ENCODE measurements at places on chromosomes 3 and 15. TPM values are rescaled to one million over a fixed set of nuclear protein-coding genes. Genes with fewer than 3 reads are reported as not detected.

DNA sequence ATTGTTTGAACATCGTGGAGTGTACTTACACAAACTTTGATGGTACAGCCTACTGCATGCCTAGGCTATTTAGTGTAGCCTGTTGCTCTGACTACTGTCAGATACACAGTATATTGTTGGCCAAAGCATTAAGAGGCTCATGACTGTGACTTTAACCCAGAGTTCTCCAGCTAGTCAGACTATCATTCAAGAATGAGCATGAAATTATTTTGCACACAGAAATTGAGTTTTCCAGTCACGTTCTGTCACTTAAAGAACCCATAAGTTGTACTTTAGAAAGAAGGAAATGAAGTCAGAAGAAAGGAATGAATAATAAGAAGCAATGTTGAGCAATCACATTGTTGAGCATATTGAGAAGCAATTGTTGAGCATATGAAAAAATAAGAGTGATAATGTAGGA lies 37.6 kb upstream of the SLC22A13 start:
- DNase-seq, result no peak

DNA sequence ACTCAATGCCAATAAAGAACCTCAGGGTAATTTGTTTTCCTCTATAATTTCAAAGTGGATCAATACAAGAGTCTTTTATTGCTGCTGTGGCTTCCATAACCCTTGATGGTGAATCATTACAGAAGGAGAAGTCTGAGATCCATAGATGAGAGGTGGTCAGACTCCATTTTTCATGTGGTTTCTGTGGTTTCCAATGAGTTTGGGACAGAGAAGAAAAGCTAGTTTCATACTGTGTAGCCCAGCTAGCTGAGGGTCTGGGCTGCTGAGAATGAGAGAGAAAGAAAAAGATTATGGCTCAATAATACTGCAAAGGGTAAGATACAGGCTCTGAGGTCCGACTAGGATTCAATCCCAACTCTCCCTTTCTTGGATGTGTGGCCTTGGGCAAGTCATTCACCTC lies 180.6 kb upstream of the LRRN1 start:
- no peak for DNase-seq

DNA sequence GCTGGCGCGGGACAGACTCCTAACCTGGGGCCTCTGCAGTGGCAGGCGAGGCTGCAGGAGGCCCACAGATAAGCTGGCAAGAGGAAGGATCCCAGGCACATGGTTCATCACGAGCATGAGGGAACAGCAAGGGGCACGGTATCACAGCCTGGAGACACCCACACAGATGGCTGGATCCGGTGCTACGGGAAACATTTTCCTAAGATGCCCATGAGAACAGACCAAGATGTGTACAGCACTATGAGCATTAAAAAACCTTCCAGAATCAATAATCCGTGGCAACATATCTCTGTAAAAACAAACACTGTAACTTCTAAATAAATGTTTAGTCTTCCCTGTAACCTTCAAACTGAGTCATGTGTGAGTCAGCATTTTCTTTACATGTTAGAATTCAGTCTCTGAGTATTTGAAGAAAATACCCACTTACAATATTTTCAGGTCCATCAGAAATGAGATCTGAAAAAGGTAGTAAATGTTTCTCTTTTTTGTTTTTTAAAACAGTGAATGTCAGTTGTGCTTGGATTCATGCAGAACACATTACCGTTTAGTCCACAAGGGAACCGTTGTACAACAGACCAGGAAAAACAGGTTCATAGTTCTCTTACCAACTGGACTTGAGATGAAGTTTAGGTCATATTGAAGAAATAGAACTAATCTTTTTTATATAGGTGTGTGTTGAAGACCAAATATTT lies 75.9 kb downstream of the BOC start:
- DNase-seq, result no peak

Gene CLDN18
- total RNA-seq, result not detected

GRCh38 chr3:51297333-51297732 lies 87.8 kb upstream of the MANF start:
- no peak for DNase-seq

Gene MRPL46
- total RNA-seq, result 15.1 TPM

DNA sequence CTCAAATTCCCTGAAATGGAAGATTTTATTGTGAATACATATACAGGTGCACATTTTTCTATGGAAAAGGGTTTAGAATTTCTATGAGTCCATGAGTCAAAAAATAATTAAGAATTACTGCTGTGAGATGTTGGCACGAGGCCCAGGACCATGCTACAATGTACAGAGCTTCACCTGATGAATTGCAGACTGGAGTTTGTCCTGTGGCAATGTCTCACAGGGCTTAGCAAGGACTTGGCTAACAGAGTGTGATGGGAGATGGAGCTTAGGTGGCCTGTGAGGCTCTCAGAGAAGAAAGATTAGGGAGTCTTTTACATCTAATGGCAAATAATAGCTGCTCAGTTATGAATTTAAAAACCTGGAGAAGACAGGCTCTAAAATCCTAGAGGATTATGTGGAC lies 219.5 kb upstream of the CBLB start:
- no peak for DNase-seq

GRCh38 chr3:152589644-152590043 lies 245.3 kb upstream of the P2RY1 start:
- DNase-seq, result no peak

Gene PLA2G4B
- total RNA-seq, result 2.4 TPM

GRCh38 chr3:10116138-10116460 lies 624 bp downstream of the BRK1 start:
- no peak for DNase-seq

DNA sequence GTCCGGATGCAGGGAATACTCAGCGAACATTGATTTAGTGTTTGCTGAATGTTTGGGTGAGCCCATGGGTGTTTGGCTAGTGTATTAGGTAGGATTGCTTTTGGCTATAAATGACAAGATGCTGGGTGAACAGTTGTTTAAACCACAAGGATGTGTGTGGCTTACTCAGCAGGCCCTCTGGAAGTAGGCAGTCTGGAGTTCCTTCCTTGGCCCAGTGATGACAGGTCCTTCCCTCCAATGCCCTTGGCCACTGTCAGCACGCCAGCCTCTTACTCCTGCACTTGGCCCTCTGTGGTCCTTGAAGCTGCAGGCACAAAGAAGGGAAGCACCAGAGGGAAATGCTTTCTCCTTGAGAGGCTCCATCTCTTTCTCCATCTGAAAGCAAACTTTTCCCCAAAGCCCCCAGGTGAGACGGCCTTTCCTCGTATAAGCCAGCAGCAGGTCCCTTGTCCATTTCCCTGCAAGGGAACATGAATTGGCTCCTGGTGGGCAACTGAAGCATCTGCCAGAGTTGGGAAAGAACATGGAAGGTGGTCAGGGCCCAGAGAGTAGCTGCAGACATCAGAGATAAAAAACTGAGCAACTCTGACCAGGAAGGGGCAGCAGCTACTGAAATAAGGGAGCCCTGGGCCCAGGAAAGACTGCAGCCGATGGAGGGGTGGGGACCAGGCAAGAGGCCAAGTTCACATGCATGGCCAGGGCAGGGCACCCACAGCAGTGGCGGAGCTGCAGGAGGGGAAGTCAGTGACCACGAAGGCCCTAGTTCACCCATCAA lies 105.0 kb downstream of the TPRA1 start:
- no peak for DNase-seq

GRCh38 chr3:46898321-46899150 lies 21.0 kb downstream of the PTH1R start:
- DNase-seq, result no peak

Gene KNG1
- not detected for total RNA-seq

GRCh38 chr3:72071624-72072023 lies 286.7 kb upstream of the PROK2 start:
- DNase-seq, result no peak

GRCh38 chr15:62346168-62346567 lies 181.1 kb upstream of the C2CD4B start:
- no peak for DNase-seq

DNA sequence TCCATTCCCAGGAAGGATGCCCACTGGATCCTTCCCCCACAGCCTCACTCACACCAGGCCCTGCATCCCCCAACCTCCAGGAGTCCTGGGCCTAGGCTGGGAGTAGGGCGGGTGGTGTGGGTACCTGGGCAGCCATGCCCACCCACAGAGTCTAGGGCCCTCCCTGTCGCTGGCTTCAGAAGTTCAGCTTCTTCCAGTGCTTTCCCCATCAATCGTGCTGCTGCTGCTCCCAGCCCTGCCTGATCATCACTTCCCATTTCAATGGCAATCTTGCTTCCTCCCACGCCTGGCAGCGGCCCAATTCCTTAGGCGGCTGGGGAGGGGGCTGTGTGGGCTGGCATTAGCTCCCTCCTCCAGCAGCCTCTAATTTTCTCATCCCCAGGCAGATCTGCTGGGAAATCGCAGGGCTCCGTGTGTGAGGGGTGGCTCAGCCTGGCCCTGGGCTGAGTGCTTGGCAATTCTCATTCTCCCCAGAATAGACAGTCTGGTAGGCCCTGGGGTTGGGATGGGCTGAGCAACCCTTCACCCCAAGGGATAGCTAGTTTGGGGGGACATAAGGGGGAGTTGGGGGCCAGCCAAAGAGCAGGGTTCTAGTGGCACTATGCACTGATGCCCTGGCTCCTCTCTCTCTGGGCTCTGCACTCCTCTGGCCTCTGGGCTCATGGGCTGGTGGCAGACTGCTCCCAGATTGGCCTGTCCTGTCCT lies 66.4 kb downstream of the SCN5A start:
- DNase-seq, result no peak

Gene FAM43A
- 4.5 TPM for total RNA-seq

All from frontal cortex (tissue), 4 donors.